ENCODE measurements at places on chromosomes 3 and 15.

- no peak for DNase-seq
These were observed 19.1 kb downstream of the DNAJB8 start for GRCh38 chr3:128447561-128448013.

- peak; percentile 25 for DNase-seq
These were observed 385.6 kb downstream of the SHQ1 start for GRCh38 chr3:72462595-72463011.

DNA sequence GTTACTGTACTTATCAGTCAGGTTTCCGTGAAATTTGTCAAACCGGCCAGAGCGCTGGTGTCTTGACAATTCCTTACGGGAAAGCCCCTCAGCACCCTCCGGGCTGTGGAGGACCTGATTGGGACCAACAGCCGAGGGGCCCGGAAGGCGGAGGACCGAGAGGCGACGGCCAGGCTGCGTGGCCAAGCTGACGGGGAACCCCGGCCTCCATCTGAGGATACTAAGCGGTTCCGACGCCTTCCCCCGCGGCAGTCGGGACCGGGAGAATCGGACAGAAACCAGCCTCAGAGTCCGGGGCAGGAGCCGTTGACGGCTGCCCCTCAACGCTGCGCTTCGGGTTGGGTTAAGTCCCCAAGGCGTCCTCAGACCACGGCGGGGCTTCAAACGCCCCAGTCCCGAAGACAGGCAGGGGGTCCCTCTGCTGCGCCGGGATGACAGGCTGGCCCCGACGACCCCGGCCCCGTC, 499 bp downstream of the ALDH1A2 start:
- peak; percentile 51 for DNase-seq

DNA sequence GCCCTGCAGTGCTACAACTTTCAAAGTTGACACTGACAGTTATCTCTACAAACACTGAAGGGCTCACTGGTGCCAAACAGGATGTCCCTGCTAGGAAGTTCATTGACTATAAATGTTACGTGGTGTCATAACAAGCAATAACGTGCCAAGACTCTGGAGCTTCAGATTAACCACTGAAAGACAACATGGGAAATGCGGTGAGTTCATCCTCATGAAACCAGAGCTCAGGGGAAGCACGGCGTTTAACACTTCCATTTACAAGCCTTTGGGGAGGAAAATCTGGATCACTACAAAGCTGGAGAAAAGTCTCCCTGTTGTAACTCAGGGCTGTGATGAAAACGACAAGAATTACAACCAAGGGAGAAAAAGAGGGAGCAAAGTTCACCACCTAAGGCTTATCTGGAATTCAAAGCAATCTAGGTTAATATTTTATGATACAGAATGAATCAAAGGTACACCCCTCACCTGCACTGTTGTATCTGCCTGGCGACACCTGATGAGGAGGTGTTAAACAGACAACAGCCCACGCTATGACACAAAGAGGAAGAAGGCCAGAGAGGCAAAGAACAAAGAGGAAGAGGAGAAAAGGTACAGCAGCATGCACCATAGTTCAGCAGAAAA, 27.0 kb downstream of the SHQ1 start:
- DNase-seq, result no peak

- DNase-seq, result no peak
These were observed 242.8 kb downstream of the TBL1XR1 start for GRCh38 chr3:176954517-176954916.

DNA sequence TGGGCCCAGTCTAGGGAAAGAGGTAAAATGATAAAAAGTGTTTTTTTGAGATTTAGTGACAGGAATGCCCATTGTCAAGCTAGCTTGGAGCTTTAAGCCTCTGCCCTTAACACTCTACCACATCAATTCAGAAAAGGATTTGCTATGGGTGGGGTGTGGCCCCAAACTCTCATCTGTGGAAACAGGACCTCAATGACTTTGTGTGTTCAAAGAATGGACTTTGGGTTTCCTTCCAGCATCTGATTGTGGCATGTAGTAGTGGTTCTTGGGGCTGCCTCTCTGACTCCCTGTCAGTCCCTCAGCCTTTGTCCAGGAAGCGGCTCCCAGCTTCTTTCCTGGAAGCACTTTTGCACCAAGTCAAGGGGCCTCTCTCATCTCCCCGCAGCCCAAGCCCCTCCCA, 56.1 kb downstream of the CCNL1 start:
- DNase-seq, result no peak

DNA sequence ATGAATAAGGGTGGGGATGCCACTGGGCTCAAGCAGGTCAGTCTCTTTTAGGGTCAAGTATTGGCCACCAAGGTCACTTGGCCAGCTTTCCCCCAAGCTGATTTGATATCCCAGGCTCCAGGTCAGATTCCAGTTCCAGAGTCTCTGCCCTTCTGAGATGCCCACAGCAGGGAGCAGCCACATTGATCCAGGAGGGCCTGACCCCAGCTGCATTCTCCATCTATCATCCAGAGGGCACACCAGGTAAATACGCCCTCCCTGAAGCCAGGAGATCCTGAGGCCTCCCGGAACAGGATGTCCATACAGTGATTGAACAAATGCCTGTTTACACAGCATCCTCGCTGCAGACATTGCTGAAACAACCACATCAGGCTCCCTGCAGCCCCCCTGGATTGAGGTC, 264.6 kb upstream of the TLE3 start:
- DNase-seq, result no peak

GRCh38 chr15:37819191-37819590, 115.2 kb upstream of the TMCO5A start:
- DNase-seq, result no peak

- no peak for DNase-seq
These were observed 156.5 kb upstream of the LPP start for GRCh38 chr3:187997490-187997889.
